ENCODE measurements at places on chromosomes 5 and 9.

DNA sequence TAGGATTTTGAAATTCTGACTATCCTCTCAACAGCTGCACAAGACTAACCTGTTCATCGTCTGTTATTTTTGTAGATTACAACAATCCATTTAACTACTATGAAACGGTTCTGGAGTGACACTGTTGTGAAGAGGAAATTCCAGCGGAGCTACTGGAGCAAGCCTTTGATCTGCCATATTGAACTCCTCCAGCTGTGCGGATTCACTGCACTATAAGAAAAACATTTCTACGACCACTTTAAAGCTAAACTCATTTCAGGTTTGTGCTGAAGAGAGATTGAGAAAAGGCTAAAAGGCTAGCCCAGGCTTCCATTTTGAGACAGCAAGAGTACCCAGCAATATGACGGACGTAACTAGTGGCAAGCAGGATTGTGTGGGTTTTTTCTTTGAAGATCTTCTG, 104.9 kb upstream of the ANKH start:
- DNase-seq: no peak

DNA sequence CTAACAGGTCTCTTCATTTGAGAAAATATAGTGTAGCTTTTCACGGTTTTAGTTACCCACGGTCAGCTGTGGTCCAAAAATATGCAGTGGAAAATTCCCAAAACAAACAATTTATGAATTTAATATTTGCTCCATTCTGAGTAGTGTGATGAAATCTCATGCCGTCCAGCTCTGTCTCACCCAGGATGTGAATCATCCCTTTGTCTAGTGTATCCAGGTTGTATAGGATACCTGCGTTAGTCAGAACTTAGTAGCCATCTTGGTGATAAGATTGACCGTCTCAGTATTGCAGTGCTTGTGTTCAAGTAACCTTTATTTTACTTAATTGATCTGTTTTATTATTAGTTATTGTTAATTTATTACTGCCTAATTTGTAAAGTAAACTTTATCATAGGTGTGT, 41.1 kb downstream of the NDUFS4 start:
- no peak for DNase-seq

GRCh38 chr5:92147798-92148197, 764.7 kb upstream of the ARRDC3 start:
- no peak for DNase-seq

GRCh38 chr5:116453988-116454411, 120.6 kb downstream of the SEMA6A start:
- DNase-seq: no peak

- DNase-seq: no peak
Observed at GRCh38 chr5:56269216-56269927, 36.2 kb upstream of the ANKRD55 start.

GRCh38 chr9:131555841-131556673, 10.7 kb downstream of the PRRT1B start:
- DNase-seq: no peak

- no peak for DNase-seq
Observed at GRCh38 chr9:1969160-1969559, 46.0 kb upstream of the SMARCA2 start.

- no peak for DNase-seq
Observed at GRCh38 chr5:56993241-56993640, 41.3 kb upstream of the MIER3 start.

GRCh38 chr5:161547738-161548486, 1.4 kb upstream of the GABRB2 start:
- DNase-seq: peak; percentile 43

GRCh38 chr5:125484742-125485641, 738.6 kb upstream of the ZNF608 start:
- DNase-seq: peak; percentile 81

DNA sequence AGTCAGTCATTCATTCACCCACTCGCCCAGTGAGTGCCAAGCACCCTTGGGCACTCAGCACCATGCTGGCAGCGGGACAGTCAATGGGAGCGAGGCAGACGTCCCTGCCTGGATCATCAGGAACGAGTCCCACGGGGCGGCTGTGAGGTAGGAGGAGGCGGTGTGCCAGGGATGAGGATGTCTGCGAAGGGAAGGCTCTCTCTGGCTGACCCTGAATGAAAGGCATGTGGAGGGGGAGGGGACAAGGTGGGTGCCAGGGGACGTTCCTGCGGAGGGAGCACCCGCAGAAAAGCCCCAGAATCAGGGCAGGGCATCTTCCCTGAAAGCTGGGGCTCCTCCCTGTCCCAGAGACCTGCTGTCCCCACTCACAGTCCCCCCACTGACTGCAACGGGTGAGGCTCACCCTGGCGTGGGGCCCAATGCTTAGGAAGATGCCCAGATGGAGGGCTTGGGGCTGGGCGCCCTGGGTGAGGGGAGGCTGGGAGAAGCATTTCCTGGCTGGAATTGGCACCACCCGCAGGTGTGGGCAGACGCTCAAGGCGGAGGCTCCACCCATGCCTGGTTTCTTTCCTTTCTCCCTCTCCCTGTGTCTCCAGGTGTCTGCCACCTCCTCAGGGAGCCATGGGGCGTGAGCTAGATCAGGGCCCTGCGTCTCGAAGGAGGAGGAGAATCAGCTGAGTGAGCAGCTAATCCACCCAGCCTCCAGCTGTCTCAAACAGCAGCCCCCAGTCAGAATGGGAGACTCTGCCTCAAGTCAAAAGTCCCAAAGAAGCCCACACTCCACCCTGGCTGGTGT, 179.0 kb upstream of the PPP1R26 start:
- no peak for DNase-seq

DNA sequence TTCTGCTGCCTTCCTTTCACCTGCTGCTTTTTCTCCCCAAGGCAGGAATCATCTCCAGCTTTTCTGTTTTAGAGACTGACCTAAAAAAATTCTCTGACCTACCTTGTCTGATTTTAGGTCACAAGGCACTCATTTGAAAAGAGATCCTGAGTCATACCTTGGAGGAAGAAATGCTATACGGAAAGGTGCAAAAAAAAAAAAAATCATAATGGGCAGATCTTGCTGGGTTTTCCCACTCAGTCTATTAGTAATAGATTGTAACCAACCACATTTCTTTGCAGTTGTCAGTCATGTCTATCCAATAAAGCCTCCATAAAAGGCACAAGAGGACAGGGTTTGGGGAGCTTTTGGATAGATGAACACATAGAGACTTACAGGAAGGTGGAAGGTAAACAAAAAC, 70.0 kb downstream of the MTREX start:
- DNase-seq: no peak

DNA sequence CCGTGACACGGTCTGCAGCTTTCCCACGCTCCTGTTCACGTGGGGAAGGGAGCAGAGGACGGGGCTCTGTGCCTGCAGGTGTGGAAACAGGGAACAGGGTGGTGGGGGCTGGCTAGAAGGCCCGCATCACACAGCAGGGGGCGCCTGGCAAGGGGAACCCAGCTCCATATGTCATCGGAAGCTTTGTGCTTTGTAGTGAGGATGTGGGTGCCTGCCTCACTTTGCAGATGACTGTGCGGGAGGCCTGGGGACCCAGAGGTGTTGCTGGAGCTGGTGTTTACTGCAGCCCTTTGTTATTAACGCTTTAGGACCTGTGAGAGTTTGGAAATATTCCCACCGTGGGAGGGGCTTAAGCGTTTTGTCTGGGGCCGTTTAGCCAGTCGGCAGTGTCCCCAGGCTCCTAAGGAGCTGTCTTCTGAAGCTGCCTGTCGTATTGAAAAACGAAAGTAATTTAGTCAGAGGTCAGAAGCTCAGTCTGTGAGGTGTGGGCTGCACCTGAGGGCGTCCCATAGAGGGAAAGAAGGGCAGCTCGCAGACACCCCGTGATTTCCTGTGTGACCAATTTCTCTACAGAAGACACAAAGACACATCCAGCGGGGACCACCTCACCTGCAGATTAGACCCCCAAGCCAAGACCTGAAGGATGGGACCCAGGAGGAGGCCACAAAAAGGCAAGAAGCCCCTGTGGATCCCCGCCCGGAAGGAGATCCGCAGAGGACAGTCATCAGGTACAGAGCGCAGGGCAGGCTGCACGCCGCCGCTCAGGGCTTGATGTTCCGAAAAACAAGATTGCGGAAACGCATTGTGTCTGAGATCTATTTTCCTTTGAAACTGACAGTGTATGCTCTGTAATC, 9.1 kb downstream of the MAN1B1 start:
- DNase-seq: no peak

- DNase-seq: no peak
Observed at GRCh38 chr9:88742483-88742882, 207.5 kb downstream of the NXNL2 start.

DNA sequence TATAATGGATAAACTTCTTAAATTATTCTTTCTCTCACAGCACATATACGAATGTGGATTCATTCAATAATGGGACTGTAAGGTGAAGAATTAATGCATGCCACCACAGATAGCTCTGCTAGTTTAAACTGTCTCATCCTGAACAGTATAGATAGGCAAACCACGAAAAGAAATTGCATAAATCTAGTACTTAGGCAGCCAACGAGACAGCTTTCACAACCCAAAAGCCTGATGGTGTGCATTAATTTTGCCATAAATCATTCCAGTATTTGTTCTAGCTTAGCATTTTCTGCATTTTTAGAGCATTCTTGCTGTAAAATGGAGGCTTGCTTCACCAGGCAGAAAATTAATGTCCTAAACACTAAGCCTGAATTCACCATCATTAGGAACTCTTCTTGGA, 834.2 kb upstream of the DMAC1 start:
- no peak for DNase-seq

DNA sequence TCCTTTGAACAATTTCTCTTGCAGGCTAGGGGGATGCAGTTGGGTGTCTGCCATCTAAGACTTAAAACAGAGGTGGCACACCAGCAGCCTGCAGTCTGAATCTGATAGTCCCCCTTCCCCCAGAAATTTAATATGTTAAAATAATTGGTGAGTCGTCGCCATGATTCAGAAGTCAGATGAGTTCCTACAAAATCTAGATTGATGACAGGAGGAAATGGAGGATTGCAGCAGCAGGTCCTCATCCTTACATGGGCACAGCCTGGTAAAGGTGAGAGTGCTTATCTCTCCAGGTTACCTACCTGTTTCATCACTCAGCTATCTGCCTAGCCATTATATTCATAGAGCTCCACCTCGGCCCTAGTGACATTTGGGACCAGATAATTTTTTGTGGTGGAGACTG, 112.3 kb downstream of the PCSK1 start:
- no peak for DNase-seq

- DNase-seq: no peak
Observed at GRCh38 chr5:66224274-66224673, 80.2 kb downstream of the SREK1 start.

DNA sequence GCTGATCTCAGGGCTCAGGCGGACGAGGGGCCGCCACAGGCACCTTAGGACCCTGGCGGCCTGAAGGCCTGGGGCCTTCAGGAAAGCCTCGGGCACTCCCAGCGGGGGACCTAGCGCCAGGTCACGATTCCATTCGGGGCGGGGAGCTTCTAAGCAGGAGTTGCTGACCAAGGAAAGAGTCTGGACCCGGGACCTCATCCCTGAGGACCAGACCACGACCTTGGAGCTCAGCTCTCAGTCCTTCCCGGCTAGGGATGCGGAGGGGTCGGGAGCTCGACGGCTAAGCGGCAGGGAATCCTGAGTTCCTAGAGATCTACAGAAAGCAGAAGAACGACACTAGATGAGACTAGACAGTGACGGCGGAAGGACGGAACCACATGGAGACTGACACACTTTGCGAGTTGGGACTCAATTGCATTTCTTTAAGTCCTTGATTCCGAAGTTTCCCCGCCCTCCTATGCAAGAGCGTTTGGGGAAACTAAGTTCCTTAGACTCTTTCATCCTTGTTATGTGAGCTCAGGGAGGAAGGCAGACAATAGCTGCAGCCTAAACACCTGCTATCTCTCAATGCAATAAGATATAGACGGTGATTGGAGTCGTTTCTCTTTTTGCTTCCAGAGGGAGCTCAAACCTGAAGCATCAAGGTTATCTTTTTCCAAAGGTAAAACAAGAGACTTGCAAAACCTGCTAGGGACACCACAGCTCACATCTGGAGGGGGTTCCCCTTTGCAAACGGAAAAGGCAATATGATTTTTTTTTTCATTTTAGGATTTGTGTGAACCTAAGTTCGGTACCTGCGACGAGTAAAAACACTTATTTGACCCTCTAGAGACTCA, 9.7 kb downstream of the NR2F1-AS1 start:
- DNase-seq: no peak

DNA sequence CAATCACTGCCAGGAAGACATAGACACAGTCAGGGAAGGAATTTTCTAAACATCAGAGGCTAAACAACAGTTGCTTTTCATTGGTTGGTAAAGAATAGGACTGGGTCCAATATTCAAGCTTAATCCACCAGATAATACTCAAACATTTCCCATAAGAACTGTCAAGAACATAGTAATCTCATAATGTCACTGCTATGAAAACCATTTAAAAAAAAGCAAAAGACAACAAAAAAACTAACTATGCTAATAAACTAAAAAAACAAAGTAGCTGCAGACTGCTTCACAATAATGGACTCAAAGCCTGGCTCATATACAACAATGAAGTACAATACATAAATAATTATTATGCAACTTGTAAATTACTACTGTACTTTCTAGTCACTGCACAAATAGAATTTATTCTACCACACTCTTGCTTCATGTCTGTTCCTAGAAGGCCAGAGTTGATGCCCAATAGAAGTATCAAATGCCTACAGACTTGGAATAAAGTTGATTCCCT, 148.7 kb downstream of the MLLT3 start:
- no peak for DNase-seq

GRCh38 chr5:5933651-5934050, 444.7 kb downstream of the MED10 start:
- DNase-seq: no peak

GRCh38 chr9:126509718-126510117, 104.0 kb upstream of the LMX1B start:
- no peak for DNase-seq

GRCh38 chr9:132193227-132194124, 31.6 kb downstream of the NTNG2 start:
- no peak for DNase-seq

DNA sequence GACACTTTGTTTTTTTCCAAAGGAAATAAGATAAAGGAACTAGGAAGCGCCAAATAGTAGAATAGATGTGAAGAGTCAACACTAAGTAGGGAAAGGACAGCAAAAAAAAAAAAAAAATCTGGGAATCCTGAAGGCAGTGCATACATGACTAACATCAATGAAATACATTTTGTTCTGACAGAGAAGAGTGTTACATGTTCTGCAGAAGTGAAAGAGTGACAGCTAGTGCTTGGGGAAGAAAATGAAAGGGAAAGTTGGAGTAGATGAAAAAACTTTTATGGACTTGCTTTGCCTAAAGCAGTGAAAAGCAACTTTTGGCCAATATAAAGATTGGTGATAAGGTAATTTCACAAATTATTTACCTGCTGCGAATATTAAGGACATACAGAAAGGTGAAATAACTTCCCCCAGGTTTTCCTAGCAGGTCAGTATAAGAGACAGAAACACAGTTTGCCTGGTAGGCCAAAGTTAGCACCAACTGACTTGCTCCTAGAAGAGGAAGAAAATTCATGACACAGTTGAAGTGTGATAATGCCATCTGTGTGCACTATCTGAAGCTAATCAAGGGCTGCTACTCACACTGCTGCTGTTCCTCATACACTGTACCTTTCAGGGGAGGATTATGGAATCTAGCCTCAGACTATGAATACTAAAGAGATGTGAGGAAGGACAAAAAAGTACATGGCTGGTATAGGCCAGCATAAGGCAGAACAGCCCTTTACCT, 38.6 kb downstream of the RANBP6 start:
- no peak for DNase-seq

- no peak for DNase-seq
Observed at GRCh38 chr9:126506361-126507317, 107.1 kb upstream of the LMX1B start.

- no peak for DNase-seq
Observed at GRCh38 chr5:106136061-106136460, 1534.7 kb downstream of the EFNA5 start.

Measured in NCI-H345 (cell line).